ENCODE measurements at places on chromosomes 3 and 15.

DNA sequence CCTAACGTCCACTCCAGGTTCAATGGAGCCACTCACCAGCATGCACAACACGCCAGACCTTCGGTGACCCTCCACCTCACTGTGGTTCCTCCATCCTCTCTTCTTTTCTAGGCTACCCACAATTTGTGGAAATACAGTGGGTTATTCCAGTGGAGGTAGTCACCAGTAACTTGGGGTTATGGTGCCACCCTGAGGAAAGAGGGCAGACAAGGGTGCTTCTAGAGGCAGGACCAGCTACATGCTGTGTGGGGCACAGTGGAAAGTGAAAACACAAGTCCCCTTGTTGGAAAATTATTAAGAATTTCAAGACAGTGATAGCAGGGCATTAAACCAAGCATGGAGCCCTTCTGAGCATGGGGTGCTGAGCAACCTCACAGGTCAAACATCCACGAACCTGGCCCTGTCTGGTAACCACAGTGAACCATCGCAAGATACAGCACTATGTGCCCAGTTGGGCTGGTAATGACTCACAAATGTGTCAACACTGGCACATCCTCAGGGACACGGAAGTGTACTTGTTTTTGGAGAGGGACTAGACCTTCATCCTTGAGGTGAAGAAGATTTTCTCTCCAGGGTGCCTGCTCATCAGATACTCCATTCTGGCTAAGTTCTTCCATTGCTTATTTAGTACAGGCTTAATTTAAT lies 166.7 kb downstream of the STT3B start:
- DNase-seq, result no peak

GRCh38 chr3:114320246-114320645 lies 26.4 kb downstream of the TIGIT start:
- no peak for DNase-seq

- DNase-seq, result no peak
These were observed 20.1 kb upstream of the LDHAL6B start for GRCh38 chr15:59186501-59186900.

- no peak for DNase-seq
These were observed 367.7 kb downstream of the MAGI1 start for GRCh38 chr3:65671004-65671403.

GRCh38 chr3:52268036-52268435 lies 10.4 kb downstream of the WDR82 start:
- no peak for DNase-seq

DNA sequence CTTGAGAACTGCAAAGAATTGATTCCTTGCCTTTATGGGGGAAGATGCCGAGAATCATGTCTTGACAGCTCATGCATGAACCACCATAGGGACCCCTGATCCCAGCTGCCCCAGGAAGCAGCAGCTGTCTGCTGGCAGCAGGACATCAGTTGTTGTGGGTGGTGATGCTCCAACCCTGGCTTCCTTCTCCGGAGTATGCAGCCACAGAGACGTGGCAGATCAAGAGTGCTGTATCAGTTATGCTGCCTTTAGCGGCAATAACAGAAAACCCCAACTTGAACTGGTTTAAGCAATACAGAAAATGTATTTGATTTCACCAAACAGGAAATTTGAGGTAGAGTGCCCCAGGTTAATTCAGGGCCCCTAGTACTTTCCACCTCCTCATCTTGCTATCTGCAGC lies 92.2 kb upstream of the TNFAIP8L3 start:
- no peak for DNase-seq

DNA sequence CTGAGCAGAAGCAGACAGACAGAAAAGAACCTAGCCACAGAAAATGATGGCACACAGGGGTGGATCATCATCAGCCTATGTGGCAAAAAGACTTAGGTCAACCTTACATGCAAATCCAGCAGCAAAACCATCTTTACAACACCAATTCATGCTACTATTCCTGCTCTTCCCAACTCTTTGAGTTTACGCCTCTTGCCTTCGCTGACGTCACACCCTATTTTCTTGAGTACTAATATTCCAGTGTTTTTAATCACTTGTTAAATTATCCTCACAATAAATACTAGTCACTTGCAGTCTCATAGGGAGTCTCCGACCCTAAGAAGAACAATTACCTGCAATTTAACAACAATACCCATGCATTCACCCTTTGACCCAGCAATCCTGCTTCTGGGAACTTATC lies 6.0 kb upstream of the PSMD6 start:
- DNase-seq, result no peak

DNA sequence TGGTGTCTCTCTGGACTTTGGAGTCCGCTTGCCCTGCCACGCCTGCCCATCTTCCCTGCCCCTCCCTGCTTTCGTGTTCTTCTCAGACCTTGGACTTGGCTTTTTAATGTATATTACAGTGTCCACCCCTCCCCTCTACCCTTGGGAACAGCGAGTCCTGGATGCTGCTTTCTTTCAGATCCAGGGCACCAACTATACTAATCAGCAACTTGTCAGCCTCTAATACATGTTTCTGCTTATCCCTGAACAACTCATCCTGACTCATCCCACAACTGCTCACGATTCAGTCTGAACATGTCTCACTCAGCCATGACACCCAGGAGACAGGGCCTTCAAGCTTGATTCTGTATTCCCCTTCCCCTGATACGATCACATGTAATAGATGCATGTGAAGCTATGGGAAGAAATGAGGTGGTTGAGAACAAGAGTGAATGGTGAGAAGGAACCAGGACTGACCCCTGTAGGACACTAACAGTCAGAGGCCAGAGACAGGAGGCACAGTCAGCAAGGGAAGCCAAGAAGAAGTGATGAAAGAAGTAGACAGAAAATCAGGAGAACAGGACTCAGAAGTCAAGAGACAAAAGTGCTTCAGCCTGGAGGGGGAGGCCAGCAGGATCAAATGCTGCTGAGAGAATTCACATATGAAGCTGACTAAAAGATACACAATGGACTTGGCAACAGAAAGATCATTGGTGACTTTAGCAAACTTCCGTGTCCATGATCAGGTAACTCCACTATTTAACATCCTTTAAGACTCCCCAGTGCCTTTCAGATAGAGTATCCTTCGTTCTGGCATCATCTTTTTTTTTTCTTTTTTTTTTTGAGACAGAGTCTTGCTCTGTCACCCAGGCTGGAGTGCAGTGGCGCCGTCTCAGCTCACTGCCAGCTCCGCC lies 35.4 kb downstream of the BCL2L10 start:
- DNase-seq, result no peak

- DNase-seq, result no peak
These were observed 117.2 kb upstream of the PLXNA1 start for GRCh38 chr3:126865736-126866135.

- no peak for DNase-seq
These were observed 188.9 kb downstream of the AGBL1 start for GRCh38 chr15:86268558-86268957.

GRCh38 chr3:53045518-53046170 lies at the start of gene SFMBT1:
Gene SFMBT1, minus strand, starts transcription at chr3:53046073. Its CDS starts 76,945 bp downstream, at chr3:52969128.
- peak; percentile 40 for DNase-seq

- no peak for DNase-seq
These were observed 192.4 kb downstream of the FHIT start for GRCh38 chr3:61058836-61059235.

- DNase-seq, result no peak
These were observed 46.7 kb upstream of the PLAAT1 start for GRCh38 chr3:193194371-193194770.

DNA sequence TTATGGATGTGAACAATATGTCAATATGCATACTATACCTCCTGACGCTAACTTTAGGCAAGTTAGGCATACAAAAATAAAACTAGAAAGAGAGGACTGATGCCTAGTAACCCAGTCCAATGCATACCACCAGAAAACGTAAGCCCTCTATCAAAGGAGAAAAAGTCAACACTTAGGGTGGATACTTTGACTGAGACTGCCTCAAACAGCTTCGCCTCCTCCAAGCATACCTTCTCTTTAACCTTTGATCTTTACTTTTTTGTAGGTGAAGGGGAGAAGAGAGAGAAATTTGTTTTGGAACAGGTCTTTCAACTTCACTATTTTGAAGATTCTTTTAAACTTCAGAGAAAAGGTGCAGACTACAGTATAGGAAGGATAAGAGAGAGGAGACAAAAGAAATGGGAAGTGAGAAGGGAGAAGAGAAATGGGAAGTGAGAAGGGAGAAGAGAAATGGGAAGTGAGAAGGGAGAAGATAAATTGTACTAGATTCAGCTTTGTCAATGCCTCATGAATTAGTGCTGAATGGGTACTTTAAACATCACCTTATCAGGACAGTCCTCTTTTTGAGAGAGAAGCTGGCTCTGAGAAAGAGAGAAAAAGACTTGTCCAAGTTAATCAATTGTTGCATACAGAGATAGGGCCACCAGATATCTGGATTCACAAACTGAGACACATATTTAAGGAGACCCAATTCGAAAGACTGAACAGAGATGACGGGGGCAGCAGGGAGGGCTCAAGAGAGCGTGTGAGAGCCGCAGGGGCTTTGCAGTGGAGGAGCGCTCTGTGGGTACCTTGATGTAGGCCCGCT lies 1.0 kb downstream of the P3H2 start:
- DNase-seq, result no peak

DNA sequence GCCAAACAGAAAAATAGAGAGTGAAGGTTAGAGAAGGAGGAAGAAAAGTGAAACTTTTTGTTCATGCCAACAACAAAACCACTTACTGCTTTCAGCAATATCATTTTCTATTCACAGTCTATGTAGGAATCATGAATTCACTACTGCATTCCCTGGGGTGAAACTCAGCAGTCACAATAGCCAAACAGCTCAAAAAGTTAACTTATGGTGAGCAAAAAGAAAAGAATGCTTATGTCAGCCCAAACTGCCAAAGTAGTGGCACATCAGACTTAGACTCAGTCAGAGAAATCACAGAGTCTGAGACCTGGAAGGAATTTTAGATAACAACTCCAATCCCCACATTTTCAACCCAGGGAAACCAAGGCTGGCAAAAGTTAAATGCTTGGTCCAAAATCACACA lies 238.7 kb upstream of the TMCO5A start:
- DNase-seq, result no peak

- DNase-seq, result no peak
These were observed 5.4 kb downstream of the ISL2 start for GRCh38 chr15:76342058-76342381.

DNA sequence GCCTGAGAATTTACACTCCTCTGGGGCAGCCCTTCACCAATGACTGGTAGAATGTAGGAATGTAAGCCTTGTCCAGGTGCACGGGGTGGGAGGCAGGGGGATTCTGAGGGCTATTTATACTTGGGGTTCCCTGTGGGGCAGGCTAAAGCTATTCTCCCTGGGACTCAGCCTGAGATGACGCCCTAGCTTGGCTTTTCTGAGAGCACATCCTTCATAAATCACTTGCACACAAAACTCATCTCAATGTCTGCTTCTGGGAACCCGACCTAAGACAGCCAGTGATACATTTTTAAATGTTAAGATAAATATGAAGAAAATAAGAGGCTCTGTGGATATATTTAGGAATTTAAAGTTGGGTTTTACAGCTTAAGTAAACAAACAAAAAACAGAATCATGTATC lies 16.6 kb downstream of the TMEM158 start:
- DNase-seq, result no peak

- no peak for DNase-seq
These were observed 6.4 kb downstream of the WDR5B start for GRCh38 chr3:122409446-122409845.

DNA sequence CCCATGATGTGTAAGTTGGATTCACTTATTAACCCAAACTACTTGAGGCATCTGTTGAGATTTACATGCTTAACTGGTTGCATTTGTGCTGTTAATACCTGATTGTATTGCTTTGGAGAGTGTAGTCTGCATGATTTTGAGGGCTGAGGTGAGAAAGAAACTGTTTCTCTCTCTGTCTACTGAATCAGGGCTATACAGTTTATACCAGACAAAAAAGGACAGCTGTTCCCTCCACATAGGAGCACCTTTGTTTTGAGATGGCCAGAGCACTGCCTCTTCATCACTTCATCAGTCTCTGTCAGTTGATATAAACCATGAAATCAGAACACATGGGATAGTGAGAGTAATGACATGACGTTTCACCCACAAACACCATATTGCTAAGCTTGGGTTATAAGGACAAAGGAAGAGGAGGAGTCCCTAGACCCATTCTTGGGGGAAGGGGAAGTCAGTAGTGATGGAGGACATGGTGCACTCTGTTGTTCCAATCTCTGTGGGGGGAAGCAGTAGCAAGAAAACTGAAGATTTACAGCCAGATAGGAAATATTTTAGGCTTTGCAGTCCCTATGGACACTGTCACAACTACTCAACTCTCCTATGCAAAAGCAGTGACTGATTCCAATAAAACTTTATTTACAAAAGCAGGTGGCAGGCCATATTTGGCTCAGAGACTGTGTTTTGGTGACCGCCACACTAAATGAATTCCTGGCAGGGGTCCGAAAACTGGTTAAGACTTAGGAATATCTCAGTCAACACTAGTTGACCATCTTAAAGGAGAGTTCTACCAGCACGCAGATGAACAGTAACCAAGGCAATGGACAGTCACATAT lies 123.9 kb upstream of the NR2E3 start:
- DNase-seq, result no peak

GRCh38 chr3:107753494-107753893 lies 230.7 kb downstream of the BBX start:
- peak; percentile 90 for DNase-seq

- no peak for DNase-seq
These were observed 227.9 kb downstream of the PYDC2 start for GRCh38 chr3:191688756-191689433.

DNA sequence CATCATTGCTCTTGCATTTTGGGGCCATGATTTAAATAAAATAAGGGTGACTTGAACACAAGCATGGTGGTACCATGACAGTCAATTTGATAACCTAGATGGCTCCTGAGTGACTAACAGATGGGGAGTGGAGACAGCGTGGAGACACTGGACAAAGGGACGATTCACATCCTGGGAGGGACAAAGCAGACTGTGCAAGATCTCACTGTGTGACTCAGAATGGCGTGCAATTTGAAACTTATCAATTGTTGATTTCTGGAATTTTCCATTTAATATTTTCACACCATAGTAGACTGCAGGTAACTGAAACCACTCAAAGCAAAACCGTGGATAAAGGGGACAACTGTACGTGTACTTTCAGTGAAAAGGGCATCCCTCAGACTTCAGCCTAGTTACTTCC lies 25.5 kb downstream of the MCCC1 start:
- no peak for DNase-seq

- DNase-seq, result no peak
These were observed 876 bp downstream of the PLSCR1 start for GRCh38 chr3:146543461-146544001.

- no peak for DNase-seq
These were observed 59.5 kb downstream of the SLC25A26 start for GRCh38 chr3:66280304-66280703.

- DNase-seq, result peak; percentile 34
These were observed 533 bp downstream of the ARF4 start for GRCh38 chr3:57596495-57597126.

DNA sequence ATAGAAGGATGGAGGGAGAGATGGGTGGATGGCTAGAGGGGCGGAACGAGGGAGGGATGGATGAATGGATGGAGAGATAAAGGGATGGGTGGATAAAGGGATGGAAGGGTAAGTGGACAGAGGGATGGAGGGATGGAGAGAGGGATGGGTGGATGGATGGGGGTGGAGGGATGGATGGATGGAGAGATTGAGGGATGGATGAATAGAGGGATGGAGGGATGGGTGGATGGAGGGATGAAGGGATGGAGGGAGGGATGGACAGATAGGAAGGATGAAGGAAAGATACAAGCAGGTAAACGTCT lies 313.3 kb downstream of the UACA start:
- no peak for DNase-seq

All from posterior cingulate gyrus (tissue), 11 donors.